Upper lobe of left lung (tissue), 6 donors: ENCODE measurements at places on chromosomes 12 and 14.

- no peak for DNase-seq
These were observed 758.3 kb downstream of the C12orf50 start for GRCh38 chr12:87270919-87271318.

- DNase-seq, result no peak
These were observed 1002.3 kb downstream of the TMEM121 start for GRCh38 chr14:106528717-106529116.

GRCh38 chr12:43957732-43958372 lies 122.0 kb downstream of the TMEM117 start:
- DNase-seq, result no peak

GRCh38 chr12:105823810-105824209 lies 314.9 kb downstream of the NUAK1 start:
- DNase-seq, result no peak

DNA sequence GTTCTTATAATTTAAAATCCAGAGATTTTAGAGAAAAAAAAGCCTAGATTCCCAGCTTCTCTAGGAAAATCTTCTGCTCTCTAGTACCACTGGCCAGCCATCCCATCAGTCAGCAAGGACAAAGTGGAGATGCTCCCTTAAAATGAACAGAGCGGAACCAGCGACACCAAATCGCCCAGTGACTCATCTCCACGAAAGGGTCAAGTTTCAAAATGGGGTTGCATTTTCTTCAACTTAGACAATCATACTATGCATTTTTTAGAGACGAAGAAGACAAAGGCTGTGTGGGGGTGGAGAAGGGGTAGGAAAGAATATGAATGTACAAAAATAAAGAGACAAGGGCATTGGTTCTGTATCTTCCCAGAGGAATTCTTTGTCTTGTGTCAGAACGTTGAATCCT lies 212.0 kb downstream of the SLC15A4 start:
- DNase-seq, result no peak
